Activated T-cell treated with anti-CD3 and anti-CD28 coated beads for 24 hours (primary cell): ENCODE measurements at places on chromosomes 11 and 22.

GRCh38 chr22:36017651-36018091 lies 11.0 kb downstream of the RBFOX2 start:
- DNase-seq = no peak

DNA sequence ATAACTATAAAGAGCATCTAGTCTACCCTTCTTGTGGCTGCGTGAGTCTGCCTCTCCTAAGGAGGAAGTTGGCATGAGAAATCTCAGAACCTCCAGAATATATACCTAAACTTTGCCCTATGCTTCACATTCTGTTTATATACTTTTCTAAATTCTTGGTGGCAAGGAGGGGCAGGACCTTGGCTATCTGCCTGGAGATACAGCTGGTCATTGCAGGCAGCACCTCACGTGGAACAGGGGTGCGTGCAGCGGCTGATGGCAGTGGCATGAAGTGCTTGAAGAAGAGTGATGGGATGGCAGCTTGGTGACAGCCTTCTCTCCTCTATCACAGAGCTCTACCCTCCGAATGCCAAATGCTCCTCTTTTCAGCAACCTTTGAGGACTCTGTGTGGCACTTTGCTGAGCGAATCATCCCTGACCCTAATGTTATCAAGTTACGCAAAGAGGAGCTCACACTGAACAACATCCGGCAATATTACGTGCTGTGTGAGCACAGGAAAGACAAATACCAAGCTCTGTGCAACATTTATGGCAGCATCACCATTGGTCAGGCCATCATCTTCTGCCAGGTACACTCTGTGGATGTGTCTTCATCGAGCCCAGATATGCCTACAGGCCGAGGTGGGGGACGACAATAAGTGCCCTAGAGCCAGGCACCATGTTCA lies 12.5 kb downstream of the DDX25 start:
- no peak for DNase-seq

GRCh38 chr11:2779981-2780849 lies 80.4 kb upstream of the KCNQ1OT1 start:
- DNase-seq = no peak

DNA sequence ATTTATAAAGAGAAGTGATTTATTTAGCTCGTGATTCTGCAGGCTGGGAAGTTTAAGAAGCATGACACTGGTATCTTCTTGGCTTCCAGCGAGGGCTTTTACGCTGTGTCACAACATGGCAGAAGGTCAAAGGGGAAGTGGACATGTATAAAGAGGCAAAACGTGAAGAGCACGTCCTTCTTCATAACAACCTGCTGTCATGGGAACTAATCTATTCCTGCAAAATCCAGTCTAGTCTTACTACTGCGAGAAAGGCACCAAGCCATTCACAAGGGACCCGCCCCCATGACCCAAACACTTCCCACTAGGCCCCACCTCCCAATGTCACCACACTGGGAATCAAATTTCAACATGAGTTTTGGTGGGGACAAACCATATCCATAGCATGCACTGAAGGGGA lies 58.3 kb downstream of the AMOTL1 start:
- no peak for DNase-seq

DNA sequence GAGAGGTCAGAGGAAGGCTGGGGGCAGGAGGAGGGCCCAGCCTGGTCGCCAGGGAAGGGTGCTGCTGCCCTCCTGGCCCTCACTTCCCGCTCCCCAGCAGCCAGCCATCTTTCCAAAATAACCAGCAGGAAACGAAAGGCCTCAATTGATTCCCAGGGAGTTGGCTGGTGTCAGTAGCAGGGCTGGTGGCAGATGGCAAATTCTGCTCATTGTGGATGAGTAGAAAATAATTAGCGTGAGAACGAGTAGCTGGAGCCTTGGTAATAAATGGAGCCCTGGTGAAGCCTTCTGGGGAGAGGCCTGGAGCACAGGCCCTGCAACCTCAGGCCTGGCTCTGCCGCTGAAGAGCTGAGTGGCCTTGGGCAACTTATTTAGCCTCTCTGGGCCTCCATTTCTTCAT lies 31.3 kb downstream of the DAGLA start:
- DNase-seq = no peak

DNA sequence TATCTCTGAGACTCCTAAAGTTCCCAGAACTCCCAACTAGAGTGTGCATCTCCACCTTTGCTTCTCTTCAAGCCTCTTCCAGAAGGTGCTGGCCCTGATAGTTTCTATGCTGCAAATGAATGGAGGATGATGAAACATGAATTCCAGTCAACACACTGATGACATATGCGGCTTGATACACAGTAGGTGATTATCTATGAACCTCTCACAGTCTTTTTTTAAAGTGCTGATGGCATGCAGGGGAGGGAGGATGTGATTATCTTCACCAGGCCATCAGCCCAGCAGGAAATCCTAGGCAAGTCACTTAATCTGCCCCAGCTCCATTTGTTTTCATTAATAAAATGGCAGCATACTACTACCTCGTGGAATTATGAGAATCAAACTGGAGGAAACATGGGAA lies 548.5 kb downstream of the SOX6 start:
- DNase-seq = no peak

GRCh38 chr22:45772743-45773142 lies 101.1 kb downstream of the ATXN10 start:
- DNase-seq = no peak

GRCh38 chr22:41619979-41620588 lies 759 bp downstream of the DESI1 start:
- DNase-seq = peak; percentile 30

DNA sequence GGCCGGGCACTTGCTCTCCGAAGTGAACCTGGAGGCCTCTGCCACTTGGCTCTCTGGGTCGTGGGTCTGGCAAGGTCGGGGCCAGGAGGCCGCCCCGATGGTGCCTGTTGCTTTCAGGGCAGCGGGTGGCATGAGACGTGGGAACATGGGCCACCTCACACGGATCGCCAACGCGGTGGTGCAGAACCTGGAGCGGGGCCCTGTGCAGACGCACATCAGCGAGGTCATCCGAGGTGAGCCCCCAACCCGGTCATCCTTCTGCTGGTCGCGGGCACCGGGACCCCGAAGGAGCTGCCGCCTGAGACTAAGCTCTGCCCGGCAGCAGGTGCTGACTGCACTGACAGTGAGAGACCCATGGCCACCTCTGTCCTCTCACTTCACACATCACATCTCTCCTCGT lies 40.0 kb downstream of the SBF1 start:
- no peak for DNase-seq

- DNase-seq = peak; percentile 30
Observed at GRCh38 chr11:34512840-34513681, 533 bp downstream of the ELF5 start.

DNA sequence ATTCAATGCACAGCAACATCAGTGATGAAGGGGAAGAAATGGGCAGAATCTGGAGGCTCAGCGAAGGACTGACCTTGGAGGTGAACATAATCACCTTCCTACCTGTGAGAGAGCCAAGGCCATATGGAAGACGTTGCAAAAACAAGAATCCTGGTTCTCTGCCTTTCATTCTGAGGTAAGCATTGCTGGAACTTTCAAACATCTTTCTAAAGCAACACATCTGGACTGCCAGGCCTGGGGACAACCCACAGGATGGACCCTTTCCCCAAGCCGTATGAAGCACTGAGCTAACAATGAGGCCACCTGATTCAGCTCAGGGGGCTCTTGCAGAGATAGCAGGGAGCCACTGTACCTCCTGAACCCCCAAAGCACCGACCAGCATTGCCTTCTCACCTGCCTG lies 70.5 kb downstream of the ETS1 start:
- DNase-seq = no peak

- DNase-seq = no peak
Observed at GRCh38 chr11:72807021-72807693, 7.1 kb upstream of the ATG16L2 start.

- no peak for DNase-seq
Observed at GRCh38 chr22:37518509-37519267, 527 bp downstream of the CARD10 start.

DNA sequence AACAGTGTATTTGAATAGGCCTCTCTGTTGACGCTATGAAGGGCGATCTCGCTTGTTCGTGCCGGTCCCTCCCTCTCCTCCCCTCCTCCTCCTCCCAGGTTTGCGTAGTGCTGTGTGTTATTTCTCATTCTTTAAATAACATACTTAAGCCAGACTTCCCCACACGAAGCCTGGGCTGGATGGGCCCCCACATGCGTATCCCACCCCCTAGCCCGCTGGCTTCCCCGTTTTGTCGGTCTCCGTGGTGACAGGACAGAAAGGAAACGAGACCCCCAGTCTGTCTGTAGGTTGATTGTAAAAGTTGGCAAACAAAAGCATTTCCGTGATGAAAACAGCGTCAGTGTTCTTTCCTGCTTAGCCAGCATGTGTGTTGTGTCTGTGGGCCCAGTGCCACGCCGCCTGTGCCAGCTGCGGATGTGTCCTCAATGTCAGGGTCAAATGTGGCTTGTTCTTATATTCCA lies 27.3 kb downstream of the FAM118A start:
- no peak for DNase-seq
